ENCODE measurements at places on chromosomes 12 and 14.

DNA sequence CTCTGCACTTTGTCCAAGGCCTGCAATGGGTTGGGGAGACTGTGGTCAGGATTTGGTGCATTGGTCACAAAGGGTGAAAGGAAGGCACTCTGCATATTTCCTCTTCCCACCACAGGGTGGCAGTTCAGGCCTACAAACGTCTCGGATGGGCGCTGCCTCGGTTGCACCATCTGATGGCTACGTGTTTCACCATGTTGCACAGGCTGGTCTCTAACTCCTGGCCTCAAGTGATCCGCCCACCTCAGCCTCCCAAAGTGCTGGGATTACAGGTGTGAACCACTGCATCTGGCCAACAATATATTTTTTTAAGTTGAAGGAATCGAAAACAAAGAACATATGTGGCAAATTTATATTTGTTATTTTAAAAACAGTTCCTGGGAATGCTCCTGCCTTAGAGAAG is 35.1 kb downstream of the TMBIM6 start:
- DNase-seq: peak; percentile 54

DNA sequence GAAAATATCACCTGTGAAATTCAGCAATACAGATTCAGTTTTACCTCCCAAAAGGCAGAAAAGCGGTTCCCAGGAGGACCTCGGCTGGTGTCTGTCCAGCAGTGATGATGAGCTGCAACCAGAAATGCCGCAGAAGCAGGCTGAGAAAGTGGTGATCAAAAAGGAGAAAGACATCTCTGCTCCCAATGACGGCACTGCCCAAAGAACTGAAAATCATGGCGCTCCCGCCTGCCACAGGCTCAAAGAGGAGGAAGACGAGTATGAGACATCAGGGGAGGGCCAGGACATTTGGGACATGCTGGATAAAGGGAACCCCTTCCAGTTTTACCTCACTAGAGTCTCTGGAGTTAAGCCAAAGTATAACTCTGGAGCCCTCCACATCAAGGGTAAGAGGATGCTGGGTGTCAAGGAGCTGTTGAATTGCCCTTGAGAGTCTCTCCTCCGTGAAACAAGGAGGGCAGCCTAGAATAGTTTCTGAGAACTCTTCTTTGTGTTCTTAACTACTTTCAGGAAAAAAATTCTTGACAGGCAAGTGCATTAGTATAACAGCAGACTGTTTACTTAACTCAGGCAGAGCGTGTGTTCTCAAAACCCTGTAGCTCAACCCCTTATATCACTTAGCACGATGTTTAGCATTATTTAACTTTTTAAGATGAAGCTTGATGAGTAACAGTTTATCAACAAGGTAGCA is 7.7 kb downstream of the TDP1 start:
- DNase-seq: no peak

- DNase-seq: no peak
Observed at GRCh38 chr14:91919814-91920213, 27.7 kb downstream of the FBLN5 start.

DNA sequence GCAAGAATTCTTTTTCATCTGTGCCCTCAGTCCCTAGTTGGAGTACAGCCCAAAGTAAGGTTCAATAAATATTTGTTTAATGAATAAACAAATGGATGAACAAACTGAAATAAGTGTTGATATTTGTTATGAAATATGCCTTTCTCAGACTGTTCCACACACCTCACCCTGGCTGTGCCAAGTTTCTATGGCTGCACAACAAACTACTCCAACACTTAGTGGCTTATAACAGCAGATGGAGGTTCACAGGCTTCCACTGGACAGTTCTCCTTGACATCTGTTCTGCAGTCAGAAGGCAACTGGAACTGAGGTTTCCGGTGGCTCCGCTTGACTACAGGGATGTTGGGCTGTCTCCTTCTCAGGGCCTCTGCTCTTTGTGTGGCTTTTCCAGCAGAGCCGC is 197.1 kb downstream of the RGS6 start:
- no peak for DNase-seq
